ENCODE measurements at places on chromosomes 3 and 15.

DNA sequence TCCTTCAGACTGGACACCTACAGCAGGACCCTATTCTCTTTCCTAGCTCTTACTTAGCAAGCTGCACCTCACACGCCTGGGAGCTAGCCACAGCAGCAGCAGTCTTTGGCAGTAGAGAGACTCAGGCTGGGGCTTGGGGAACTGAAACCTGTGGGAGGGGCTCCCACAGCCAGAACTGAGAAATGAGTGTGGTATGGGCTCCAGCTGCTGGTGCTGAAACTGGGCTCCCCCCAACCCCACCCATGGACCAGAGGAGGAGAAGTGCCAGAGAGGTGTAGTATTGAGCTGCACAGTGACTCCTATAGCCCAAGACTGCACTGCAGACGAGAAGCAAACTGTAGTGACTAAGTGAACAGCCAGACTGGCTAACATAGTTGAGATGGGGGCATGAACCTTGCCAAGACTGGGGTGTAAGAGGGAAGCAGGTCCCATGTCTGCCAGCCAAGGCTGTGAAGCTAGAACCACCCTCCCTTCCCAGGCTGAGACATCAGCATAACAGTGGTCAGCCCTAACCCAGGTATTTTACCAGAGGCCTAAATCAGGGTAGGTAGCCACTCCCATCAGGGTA lies 62.5 kb downstream of the MYO5A start:
- DNase-seq, result no peak

DNA sequence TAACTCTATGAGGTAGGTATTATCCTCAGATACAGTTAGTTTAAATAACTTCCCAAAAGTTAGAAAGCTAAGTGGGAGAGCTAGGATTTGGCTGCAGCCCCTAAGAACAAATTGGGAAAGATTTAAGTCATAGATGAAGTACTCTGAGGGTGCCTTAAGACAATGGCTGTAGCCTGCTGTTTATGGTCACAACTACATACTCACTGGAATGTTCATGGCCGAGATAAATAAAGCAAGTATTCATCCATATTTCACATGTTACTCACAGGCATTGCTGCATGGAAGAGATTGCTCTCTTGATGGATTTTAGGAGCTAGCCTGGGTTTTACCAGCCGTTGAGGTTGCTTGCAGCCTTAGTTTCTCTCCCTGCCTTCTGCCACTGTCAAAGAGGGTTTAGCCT lies 145.0 kb downstream of the CMSS1 start:
- DNase-seq, result no peak

DNA sequence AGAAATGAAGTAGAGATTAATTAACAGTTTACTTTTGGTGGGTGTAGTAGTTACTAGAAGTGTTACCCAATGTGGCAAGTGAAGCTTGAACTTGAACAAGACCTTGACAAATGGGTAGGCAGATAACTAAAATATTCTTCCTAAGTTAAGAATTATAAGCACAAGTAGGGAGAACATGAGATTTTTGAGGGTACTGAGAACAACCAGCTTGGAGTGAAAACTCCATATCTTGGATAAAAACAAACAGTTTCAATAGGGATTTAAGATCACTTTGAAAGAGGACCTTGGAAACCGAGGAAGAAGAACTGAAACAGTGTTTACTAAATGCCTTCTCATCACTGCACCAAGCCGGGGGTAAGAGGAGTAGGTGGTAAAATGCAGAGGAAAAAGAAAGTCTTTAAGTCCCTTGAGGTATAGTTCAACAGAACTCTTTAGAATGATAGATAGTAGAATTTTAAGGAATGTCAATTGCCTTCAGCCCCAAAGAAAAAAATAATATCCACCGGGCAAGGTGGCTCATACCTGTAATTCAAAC lies 496.7 kb downstream of the NAALADL2 start:
- DNase-seq, result no peak

DNA sequence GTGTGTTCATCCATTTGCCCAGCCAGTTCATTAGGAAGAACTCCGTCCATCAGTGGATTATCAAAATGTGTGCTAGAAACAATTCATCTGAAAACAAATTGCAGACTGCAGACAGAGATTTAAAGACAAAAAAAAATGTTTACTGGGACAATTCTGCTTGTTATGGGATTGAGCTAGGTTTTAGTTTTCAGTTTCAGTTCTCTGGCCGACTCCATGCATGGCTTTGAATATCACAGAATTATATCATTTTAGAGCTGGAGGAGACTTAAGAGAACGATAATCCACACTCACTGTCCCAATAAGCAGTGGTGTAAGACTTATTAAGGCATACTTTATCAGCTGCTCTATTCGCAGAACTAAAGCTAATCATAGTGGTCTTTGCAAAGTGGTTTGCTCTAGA lies 51.1 kb downstream of the TFG start:
- no peak for DNase-seq

GRCh38 chr15:70530503-70530902 lies 232.9 kb downstream of the UACA start:
- no peak for DNase-seq

GRCh38 chr3:160904691-160905090 lies 148.7 kb downstream of the PPM1L start:
- no peak for DNase-seq
